ENCODE measurements at places on chromosomes 4 and X.

GRCh38 chrX:7115557-7115956 is 32.0 kb upstream of the STS start:
- DNase-seq: no peak

DNA sequence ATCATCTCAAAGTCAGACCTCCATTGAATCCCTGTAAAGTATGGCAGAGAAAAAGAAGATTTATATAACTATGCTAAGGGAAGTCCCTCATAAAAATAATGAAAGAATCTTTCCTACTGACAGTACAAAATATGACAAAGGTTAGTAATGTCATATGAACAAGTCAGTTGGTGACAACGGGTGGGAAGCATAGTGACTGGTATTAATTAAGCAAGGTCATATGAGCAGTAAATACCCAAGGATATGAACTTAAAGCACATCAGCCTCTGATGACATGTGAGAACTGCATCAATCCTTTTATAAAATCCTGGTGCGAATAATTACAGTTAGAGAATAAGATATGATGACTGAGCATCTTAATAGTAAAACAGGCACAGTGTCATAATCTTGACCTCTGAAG is 364.8 kb upstream of the GALNTL6 start:
- no peak for DNase-seq

- no peak for DNase-seq
Observed at GRCh38 chr4:45713996-45714395, 409.9 kb downstream of the GABRG1 start.

DNA sequence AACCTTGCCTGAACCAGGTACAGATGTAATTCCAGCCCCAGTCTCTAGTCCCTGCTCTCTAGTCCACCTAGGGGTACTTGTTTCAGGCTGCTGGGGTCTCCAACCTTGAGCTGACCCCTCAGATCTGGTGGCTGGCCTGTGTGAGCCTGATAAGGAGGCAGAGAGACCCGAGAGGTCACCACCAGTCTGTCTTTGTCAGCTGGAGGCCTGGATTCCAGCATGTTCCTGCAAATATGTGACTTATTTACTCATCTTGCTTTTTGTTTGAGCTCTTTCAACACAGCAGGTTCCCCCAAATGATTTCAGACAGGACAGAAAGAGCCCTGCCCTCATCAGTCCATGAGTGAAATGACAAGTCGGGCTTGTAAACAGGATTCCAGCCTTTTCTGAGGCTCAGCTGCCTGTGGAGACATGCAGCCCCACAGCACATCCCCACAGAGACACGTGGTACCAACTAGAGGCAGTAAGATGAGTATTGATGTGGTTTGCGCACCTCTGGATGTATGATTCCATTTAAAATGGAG is 37.5 kb upstream of the STK26 start:
- DNase-seq: no peak

GRCh38 chr4:79367096-79367495 is 40.9 kb downstream of the GK2 start:
- DNase-seq: no peak

- no peak for DNase-seq
Observed at GRCh38 chr4:1330761-1331590, 16.0 kb upstream of the UVSSA start.

GRCh38 chrX:31168551-31168950 is 96.7 kb upstream of the FTHL17 start:
- DNase-seq: no peak

DNA sequence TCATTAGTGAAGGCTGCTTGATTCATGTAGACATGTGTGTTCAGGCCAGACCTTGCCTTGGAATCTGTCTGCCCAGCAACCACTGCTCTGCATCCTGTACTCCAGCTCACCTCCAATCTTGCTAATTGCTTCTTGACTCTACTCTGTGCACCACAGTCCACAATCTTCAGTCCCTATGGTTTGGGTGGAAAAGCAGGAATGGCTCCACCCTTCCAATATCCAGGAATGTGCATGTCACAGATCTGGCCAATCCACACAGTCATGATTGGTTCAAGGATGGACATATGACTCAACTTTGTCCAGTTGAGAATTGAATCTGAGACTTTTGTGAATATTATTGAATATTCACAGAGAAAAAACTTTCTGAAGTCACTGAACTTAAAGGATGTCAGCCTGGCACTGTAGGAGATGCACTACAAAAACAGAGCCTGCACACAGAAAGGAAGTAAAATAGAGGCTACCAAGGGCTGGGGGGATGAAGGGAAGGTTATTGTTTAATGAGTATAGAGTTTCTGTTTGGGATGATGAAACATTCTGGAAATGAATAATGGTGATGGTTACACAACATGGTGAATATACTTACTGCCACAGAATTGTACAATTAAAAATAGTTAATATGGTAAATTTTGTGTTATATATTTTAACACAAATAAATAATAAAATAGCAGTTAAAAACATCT is 161.3 kb upstream of the USP38 start:
- no peak for DNase-seq

DNA sequence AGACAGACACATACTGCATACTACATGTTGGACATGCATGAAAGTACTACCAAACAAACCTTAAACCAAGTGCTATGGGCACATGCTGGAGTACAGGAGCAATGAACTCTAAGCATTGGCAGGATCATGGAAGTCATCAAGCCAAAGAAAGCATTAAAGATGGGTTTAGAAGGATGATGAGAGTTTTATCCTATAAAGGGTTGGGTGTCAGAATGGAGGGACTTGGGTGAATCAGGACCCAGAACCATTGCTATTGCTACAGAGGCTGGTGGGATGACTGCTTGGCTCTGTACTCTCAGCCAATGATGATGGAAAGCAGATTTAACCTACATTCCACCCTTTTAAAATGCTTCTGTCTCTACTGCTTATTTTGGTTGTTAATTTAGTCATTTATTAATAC is 233.9 kb upstream of the EDA2R start:
- no peak for DNase-seq

GRCh38 chr4:189497996-189498395 is 442.7 kb upstream of the FRG1 start:
- DNase-seq: no peak

DNA sequence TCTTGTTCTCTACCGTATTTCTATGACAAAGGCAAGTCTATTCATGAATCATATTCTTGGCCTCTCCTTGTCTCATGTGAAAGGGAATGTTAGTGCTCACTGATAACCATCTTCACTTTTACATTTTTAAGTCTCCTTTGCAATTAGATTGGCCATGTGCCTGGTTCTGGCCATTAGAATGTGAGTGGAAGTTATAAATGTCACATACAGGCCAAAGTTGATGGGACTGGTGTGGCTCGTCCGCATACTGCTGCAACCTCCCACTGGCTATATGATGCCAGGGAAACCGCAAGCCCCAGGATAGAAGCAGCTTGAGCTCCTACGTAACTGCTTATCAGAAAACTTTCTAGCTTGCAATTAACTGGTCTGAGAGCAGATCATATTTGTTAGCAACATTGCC is 86.1 kb downstream of the MAGEC1 start:
- no peak for DNase-seq

- DNase-seq: no peak
Observed at GRCh38 chrX:103099691-103100090, 6.7 kb upstream of the NXF3 start.

- no peak for DNase-seq
Observed at GRCh38 chrX:11722304-11722703, 35.7 kb upstream of the MSL3 start.

GRCh38 chr4:155639704-155640523 is 26.7 kb upstream of the GUCY1A1 start:
- no peak for DNase-seq

DNA sequence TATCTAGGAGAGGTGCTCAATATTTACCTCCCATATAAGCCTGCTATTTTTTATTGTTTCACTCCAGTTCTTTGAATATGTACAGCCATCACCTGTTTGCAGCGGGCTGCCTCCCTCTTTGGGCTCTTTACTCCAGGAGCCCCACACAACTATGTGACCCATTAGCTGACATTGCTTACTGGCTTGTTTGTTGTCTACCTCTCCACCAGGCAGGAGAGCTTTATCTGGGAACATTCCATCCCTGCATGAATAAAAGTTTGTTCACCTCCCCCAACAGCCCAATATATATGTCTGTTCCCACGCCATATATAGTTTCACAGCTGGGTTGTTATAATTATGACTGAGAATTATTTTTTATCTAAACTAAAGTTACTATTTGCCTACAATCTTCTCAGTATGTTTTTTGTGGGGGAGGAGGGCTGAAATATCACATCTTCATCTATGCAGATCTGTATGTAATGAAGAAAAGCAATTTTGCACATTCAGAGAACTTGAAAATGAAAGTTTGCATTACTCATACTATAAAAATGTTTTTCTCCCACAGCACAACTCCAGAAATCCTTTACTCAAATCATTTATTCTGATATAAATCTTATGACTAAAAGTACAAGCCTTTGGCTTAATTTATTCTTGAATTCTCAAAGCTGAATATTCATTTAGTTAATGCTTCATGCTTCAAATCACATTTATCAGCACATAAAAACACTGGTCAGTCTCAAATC is 61.2 kb upstream of the DAPP1 start:
- peak; percentile 62 for DNase-seq

- no peak for DNase-seq
Observed at GRCh38 chr4:91914176-91914804, 389.5 kb upstream of the GRID2 start.

GRCh38 chr4:17787315-17787714 is 5.9 kb upstream of the FAM184B start:
- no peak for DNase-seq

DNA sequence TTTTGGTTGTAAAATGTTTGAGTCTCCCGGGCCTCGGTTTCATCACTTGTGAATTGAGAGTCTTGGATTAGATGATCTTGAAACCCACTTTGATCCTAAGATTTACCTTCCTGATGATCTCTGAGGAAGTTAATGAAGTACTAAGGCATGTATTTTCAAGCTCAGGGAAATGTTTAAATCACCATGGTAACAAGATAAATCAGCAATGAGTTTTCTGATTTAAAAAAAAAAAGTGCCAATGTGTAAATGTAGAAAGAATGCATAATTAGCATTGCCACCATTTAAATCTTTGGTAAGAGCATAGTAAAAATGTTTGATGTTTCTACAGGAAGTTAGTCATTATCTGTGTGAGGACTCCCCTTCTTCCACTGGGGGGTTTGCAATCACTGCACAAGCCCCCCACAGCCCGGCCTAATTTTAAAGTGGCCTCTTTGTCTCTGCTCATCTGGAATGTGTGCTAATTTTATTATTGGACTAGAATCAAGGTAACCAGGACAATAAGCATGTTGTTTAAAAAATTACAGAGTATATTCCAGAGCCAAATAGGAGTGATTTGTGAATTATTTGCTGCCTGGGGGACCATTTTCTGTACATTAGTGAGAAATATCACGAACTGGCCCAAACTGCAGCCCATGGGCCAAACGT is 93.6 kb downstream of the SLC34A2 start:
- no peak for DNase-seq

GRCh38 chr4:41167191-41167590 is 47.2 kb downstream of the APBB2 start:
- no peak for DNase-seq

DNA sequence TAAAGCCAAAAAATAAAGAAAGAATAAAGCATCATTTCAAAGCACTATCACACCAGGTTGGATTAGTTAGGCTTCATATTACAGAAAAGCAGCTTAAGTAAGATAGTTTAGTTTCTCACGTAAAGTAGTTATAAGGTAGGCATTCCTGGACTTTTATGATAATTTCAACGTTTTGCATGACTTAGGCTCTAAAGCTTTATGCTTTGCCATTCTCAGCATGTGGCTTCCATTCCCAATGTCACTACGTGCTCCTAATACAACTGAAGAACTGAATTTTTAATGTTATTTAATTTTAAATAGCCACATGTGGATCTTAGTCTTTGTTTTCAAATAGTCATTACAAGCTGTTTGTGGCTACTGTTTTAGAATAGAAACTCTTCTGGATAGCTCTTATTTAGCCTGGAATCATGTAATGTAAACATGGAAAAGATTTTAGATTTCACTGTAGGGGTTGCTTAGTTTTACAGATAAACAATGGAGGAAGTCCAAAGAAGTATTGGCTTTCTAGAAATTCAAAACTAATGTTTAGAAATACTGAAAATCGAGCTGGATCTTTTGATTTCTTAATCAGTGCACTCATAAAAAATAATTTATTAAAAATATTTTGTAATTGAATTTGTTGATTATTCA is 710.0 kb downstream of the IL1RAPL1 start:
- DNase-seq: no peak

DNA sequence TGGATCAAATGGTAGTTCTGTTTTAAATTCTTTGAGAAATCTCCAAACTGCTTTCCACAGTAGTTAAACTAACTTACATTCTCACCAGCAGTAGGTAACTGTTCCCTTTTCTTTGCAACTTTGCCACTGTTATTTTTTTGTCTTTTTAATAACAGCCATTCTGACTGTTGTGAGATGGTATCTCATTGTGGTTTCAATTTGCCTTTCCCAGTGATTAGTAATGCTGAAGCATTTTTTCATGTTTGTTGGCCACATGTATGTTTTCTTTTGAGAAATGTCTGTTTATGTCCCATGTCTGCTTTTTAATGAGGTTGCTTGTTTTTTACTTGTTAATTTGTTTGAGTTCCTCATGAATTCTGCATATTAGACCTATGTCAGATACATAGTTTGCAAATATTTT is 198.8 kb downstream of the RAB28 start:
- DNase-seq: no peak

- no peak for DNase-seq
Observed at GRCh38 chr4:13821522-13821921, 194.0 kb upstream of the BOD1L1 start.

- no peak for DNase-seq
Observed at GRCh38 chrX:79270401-79270800, 96.7 kb downstream of the ITM2A start.

DNA sequence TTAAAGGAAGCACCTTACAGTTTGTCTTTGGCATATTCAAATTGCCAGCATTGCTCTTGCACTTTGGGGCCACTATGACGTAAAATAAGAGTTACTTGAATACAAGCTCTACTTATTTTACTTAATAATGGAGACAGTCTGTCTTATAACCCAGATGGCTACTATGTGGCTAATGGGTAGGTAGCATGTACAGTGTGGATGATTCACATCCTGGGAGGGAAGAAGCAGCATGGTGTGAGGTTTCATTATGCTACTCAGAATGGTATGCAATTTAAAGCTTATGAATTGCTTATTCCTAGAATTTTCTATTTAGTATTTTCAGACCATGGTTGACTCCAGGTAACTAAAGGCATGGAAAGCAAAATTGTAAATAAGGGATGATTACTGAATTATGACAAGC is 761.8 kb upstream of the ATOH1 start:
- no peak for DNase-seq

DNA sequence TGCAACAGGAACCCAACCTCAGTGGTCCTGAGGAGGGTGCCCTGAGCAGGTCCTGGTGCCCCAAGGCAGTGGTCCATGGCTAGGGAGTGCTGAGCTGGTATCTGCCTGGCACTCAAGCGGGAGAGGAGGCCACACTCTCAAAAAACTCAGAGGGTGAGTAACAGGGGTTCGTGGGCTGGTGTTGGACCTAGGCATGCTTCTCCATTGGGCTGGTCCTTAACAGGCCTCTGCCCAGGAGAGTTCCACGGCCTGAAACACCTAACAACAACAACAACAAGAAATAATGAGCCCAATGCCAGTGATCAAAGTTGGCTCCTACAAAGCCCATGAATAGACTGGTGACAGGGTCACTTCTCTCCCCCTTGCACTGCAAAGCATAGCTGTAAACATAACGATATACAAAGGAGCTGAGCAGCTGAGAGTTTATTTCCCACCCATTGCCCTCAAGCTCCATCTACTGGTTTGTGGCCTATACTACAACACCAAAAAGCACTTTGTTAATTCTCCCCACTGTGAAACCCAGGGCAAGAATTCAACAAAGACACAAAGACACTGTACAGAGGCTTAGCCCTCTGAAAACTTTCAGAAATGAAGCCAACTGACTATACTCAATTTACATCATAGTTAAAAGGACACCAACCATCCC is 736.1 kb upstream of the ADGRL3 start:
- no peak for DNase-seq
